CD4-positive, alpha-beta T cell treated with Interleukin-1 beta for 1 hour (primary cell): ENCODE measurements at places on chromosomes 5 and 9.

- DNase-seq: no peak
Observed at GRCh38 chr5:93096561-93096960, 484.5 kb downstream of the NR2F1-AS1 start.

GRCh38 chr9:19410594-19410993 lies 1.8 kb downstream of the ACER2 start:
- no peak for DNase-seq

GRCh38 chr9:113807173-113808061 lies 68.7 kb upstream of the ZNF618 start:
- peak; percentile 37 for DNase-seq

DNA sequence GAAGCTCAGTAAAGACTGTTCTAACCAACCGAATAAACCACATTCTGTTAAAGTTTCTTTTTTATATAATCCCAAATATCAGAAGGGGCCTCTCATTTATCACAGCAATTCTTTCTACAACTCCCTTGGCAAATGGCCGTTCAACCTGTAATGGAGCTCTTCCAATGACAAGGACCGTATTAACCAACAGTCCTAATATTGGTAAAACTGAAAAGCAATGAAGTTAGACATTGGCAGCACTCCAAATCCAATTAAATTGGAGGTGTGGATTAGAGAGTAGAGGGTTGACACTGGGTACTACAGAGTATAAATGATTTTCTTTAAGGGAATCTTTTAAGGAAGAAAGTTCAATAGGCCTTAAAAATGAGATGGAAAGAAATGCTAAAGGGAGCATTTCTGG lies 842 bp downstream of the TMED7 start:
- no peak for DNase-seq

DNA sequence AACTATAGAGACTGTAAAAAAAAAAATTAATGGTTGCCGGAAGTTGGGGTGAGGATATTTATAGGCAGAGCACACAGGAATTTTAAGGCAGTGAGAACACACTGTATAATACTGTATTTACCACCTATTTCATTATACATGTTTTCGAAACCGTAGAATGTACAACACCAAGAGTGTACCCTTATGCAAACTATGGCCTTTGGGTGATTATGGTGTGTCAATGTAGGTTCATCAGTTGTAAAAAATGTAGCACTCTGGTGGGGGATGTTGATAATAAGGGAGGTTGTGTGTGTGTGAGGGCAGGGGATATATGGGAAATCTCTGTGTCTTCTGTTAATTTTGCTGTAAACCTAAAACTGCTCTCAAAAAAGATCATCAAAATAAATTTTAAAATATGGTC lies 791.7 kb upstream of the CDH10 start:
- DNase-seq: no peak

DNA sequence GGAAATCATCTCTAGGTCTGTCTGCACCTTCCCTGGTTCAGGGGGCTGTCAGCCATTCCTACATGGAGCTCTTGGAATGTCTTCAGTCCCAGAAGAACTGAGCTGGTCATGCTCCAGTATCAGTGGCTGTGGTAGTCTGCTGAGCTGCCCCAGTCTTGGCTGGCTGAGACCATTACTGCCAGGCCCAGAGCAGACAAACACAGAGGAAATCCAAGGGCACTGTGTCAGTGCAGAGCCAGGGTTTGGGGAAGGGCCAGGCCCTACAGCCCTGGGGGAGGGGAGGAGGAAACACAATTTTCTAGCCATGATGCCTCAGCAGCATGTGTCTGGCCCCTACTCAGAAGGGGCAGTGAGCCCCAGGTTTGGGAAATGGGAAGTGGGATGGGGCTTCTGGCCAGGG lies 58.4 kb downstream of the ARHGEF37 start:
- DNase-seq: no peak

DNA sequence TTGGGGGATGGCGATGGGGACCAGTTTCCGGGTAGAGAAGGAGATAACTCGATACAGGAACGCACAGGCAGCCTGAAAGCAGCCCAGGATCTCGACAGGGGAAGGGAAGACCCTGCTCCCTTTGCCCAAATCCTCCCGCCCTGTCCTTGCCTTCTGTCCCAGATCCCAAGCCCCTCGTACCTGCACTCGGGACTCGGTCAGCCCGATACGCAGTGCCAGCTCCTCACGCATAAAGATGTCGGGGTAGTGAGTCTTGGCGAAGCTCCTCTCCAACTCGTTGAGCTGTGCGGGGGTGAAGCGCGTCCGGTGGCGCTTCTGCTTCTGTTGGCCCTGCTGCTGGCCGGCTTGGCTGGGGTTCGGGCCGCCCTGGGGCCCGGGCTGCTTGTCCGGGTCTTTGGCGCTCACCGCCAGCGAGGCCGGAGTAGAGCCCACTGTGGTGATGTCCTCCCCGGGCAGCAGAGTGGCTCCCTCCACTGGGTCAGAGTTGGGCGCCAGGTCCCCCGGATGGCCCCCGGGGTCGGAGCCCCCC lies 1.8 kb downstream of the OTP start:
- DNase-seq: no peak

DNA sequence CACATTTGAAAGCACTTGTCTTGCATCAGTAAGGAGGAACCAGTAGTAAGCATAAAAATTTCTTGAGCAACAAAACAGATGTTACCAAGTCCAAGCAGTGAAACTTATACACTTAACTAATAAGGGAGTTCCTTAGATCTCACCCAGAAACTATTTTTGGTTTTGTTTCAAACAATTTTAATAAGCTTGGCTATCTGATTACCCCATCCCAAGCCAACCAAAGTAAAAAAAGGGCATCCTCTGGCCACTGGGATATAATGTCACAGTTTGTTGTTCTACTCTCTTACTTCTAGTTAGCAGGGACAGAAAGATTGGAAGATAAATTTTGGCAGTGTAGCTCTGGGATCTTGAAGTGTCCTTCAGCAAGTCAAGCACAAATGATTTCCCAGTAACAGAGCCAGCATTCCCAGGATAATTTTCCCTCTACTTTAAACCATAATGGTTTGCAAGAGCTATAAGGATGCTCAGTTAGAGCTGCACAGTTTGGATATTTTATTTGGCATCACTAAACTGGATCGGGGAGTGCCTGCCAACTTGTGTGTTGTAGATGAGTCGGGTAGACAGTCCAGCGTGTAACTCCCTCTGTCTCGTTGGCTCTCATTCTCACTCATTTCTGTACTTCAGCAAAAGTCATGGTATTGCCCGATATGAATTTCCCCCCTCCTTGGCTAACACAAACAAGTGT lies 161.9 kb upstream of the HMHB1 start:
- DNase-seq: no peak

GRCh38 chr5:152990649-152991048 lies 499.8 kb upstream of the GRIA1 start:
- DNase-seq: no peak

- DNase-seq: peak; percentile 71
Observed at GRCh38 chr9:5186416-5187169, 1.2 kb upstream of the INSL6 start.

GRCh38 chr9:72667181-72667580 lies 145.8 kb downstream of the TMC1 start:
- DNase-seq: no peak

DNA sequence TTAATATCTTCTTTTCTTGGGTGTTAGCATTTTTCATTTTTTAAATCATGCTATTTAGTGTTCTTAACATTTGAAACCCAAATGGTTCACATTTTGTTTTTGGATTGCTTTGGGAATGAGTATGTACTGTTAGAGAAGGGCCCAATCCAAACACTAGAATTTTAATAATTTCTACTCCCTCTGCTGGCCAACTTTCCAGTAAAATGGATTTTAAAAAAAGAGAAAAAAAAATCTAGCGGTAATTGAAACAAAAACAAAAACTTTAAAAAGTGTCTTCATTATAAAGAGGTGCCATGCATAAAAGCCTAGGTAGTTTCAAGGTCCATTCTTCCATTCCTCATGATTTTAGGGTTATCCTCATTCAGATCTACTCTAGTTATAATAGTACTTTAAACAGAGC lies 32.1 kb upstream of the RICTOR start:
- no peak for DNase-seq

DNA sequence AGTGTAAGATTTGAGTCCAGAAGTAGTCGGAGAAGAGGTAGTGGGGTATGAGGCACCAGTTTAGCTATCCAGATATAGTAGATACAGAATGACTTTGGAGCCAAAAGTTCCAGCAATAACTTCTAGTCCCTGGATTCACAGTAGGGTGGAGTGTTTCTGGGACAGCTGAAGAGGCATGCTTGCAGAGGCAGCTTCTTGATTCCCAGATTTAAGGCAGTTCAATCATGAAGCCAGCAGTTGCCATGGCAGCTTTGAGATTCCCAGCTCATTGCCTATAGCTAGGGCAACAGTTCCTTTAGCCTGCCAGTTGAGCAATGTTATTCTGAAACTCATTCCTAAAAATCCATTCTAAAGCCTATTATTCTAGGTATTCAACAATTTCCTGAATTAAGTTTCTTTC lies 79.2 kb downstream of the LIX1 start:
- no peak for DNase-seq

- no peak for DNase-seq
Observed at GRCh38 chr9:70218767-70219166, 40.0 kb upstream of the SMC5 start.

- DNase-seq: no peak
Observed at GRCh38 chr9:31394015-31394473, 990.4 kb upstream of the ACO1 start.

DNA sequence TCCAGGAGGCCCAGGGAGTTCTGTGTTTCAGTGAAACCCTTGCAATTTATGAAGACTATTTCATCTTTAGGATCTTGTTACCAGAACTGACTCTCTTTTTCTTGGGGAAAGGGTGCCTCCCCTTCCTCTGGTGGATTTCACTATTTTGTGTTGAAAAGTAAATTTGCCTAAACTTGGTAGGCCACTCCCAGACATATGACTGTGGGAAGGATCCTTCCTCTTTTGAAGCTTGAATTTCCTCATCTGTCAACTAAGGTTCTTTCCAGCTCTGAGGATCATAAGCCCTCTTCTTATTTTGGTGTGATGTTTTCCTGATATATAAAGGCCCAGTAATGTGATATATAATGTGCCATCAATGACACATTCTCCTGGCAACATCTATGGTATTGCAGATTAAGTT lies 59.1 kb upstream of the ZFAND5 start:
- DNase-seq: no peak

DNA sequence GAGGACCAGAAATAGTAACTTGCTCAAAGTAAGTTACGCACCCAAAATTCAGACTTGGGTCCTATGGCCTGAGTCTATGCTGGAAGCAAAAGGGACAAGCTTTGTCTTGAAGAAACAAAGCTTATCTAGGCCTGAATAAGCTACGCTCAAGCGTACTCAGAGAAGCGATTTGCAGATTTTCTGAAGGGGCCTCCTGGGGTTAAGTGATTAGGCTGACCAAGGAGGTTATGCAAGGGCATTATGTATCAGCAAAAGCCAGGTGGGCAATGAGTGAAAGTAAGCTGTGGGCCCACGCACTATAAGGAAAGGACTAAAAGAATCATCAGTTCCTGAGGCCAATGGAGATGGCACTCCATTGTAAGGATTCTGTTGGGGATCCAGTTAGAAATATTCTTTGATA lies 122.1 kb downstream of the SNX18 start:
- no peak for DNase-seq

DNA sequence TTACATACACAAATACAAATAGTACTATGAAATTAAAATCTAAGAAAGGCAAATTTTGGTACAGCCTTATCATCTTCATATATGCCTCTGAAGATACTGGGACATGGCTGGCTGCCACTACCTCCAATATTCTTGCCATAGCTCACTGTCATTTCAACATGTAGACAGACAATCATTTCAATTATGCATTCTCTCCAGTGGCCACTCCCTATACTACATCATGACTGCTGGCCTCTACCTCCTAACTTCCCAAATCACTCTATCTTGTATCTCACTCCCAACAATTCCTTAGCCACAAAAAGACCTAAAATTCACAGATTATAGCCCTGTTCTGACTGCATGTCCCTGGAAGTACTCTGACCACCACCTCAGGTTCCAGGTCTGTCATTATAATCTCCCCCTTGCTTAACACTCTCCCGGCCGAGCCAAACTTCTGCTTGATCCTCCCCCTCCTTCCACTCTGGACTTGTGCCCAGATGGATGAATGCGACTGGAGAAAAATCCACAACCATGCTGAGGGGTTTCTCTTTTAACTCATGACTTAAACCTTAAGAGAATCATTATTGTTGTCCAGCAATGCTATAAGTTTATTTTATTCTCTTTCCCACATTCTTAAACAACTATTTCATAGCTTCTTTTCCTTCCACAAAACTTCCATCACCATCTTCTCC lies 225.3 kb upstream of the TLE4 start:
- no peak for DNase-seq

DNA sequence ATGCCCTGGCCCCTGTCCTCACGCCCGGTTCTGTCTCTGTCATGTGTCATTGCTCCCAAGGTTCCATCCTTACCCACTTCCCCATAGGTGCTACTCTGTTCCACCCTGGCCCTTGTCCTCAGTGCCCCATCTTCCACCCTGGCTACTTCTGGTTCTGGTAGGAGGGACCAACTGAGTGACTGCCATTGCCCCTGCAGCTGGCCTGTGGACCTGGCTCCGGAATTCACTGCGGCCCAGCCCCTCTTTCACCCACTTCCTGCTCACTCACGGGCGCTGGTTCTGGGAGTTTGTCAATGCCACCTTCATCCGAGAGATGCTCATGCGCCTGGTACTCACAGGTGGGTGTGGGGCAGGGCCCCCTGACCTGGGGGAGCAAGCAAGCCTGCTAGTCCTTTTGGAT lies 7.4 kb downstream of the PTGS1 start:
- no peak for DNase-seq

- DNase-seq: peak; percentile 37
Observed at GRCh38 chr9:109908459-109909390, 128.7 kb downstream of the PALM2AKAP2 start.

DNA sequence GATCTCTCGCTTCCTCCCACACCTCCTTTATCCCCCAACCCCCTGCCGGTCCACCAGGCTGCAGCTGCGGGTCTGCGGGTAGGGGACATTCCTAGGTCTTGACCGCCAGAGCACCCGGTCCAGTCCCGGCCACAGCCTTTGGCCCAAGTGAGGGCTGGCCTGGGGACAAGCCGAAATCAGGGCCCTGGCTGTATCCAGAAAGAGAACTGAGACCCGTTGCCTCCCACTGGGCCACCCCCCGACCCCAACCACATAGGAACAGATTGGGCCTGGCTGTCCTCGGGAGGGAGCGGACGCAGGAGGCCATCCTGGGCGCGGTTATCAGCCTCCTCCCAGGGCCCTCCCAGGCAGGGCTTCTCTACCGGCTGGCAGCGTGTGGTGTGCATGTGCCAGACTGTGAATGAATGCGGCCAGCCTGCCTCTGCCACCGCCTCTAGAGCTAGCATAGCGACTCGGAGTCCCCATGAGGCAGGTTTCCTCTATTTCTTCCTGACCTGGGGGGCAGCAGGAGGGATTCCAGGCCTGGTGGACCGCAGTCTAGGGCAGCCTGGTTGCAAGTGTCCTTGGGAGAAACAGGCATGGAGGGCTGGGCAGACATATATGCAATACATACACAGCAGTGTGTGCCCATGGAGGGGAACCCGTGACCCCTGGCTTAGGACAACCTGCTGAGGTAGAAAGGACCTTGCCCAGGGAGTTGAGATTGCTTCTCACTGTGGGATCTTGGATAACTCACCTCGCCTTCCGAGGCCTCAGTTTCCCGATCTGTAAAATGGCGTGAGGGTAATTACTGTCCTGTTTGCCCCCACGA lies 1.2 kb downstream of the N4BP3 start:
- DNase-seq: peak; percentile 66
